ENCODE measurements at places on chromosomes 13 and 19.

- DNase-seq, result no peak
Observed at GRCh38 chr13:89269737-89270136, 1598.6 kb downstream of the SLITRK5 start.

DNA sequence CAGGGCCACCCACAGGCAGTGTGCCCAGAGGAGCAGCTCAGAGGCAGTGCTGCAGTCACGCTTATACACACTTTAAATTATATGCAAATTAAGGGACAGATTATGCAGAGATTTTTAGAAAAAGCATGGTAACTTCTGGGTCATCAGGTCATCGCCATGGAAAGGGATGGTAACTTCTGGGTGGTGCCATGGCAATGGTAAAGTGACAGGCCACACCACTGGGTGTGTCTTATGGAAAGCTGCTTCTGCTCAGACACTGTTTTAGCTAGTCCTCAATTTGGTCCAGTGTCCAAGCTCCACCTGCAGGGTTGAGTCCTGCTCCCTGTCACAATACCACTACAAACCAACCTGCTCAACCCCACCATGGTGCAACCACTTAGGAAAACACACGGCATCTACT lies 29.9 kb upstream of the LSM14A start:
- DNase-seq, result no peak

GRCh38 chr13:101785858-101786257 lies 333.4 kb downstream of the ITGBL1 start:
- DNase-seq, result no peak

DNA sequence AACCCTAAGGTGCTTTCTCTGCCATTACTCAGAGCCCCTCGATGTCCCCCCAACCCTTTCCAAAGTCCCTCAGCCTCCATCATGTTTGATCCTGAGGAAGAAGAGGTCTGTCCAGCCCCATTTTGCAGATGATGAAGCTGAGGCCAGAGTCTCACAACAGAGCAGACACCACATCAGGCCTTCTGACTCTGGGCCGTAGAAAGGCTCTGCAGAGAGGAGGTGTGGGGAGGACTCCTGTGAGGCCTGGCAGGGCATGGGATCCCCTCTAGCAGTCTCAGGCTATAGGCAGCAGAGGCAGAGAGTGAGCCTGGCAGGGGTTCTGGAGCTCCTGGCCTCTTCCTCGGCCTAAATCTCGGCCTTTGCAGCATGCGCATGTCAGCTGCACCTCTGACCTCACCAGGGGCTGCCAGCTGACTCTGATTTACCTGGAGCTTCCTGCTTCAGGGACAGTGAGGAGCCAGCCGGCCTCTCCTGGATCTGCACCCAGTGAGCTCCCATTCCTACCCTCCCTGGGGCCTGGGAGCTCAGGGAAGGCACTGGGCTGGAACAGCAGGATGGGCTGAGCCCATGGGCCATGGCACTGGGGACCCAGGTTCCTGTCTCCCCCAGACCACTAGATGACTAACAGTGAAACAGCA lies 41.7 kb upstream of the VSTM2B start:
- no peak for DNase-seq

DNA sequence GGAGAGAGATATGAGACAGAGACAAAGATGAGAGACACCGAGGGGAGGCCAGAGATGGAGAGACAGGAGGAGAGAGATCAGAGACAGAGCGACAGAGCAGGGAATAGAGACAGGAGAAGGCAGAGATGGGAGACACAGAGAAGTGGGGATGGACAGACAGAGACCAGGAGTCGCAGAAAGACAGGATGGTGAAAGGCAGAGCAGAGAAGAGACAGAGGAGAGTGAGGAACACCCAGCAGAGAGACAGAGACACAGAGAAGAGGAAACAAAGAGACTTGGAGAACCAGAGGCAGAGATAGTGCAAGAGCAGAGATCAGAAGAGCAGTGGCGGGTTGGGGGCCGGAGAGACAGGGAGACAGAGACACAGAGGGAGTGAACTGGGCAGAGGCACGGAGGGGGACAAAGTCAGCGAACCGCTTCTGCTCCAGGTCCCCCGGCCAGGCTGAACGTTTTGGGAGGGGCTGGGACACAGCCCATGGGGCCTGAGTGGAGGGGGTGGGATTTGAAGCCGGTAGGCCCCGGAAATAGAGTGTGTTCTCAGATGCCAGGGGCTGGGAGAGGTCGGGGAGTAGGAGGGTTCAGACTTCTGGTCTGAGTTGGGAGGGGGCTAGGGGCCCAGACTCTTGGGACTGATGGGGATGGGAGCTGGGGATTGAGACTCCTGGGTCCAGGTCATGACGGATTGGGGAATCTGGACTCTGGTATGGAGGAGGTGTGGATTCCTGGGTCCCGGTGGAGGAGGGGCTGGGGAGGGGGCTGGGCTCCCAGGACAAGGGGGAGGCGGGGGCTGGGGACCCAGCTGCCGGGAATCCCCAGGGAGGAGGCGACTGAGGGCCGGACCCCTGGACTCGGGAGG lies 654 bp downstream of the ZNF579 start:
- peak; percentile 47 for DNase-seq

DNA sequence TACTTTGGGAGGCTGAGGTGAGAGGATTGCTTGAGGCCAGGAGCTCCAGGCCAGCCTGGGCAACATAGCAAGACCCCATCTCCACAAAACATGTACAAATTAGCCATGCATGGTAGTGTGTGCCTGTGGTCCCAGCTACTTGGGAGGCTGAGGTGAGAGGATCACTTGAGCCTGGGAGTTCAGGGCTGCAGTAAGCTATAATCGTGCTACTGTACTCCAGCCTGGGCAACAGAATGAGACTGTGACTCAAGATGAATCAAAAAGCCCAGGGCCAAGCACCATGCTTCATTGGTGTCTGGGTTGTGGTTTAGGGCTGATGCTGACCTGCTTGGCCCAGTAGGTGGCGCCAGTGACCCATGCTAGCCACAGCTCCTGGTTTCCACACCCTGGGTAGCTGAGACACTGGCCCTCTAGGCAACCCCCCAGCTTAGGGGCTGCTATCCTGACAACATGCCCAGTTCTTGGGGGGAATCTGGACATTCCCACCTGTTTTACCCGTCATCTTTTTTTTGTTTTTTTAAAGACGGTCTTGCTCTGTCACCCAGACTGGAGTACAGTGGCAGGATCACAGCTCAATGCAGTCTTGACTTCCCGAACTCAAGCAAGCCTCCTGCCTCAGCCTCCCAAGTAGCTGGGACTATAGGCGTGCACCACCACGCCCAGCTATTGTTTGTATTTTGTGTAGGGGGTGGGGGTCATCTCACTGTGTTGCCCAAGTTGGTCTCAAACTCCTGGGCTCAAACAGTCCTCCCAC lies 5.5 kb downstream of the CCDC124 start:
- DNase-seq, result peak; percentile 88

- no peak for DNase-seq
Observed at GRCh38 chr13:42673677-42674076, 99.7 kb downstream of the TNFSF11 start.

DNA sequence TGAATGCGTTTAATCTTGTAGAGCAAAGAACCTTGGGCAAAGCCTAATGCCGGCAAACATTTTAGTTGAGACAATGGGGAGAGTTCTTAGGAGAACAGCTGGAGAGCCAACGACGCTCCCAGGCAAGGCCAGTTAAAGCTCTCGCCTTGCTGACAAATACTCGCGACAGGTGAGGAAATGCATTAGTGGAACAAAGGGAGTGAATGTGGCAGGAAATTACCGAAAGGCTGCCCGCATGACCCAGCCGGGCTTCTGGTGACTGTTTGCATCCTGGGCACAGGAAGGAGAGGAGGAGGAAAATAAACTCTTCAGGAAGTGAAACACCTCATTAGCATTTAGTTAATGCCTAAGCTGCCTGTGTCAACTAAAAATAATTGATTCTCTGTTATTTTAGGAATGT lies 74.6 kb downstream of the SHISA2 start:
- DNase-seq, result no peak

DNA sequence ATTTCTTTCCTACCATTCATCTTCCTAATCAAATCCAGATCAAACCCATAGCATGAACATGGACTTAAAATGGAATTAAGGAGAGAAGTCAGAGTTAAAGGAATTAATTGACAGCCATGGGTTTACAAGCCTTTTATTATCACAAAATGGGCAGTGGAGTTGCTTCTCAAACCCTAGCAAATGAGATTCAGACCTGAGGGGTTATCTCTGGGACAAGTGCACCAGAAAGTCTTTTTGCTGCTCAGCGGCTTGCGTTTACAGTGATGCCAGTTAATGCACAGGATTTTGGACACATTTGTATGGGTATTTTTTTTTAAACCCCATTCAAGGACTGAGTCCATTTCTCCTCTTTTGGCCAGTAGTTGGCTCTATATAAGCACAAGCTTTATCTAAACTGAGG lies 503.0 kb downstream of the EFNB2 start:
- DNase-seq, result no peak

- no peak for DNase-seq
Observed at GRCh38 chr13:106172176-106172905, 363.1 kb downstream of the EFNB2 start.

DNA sequence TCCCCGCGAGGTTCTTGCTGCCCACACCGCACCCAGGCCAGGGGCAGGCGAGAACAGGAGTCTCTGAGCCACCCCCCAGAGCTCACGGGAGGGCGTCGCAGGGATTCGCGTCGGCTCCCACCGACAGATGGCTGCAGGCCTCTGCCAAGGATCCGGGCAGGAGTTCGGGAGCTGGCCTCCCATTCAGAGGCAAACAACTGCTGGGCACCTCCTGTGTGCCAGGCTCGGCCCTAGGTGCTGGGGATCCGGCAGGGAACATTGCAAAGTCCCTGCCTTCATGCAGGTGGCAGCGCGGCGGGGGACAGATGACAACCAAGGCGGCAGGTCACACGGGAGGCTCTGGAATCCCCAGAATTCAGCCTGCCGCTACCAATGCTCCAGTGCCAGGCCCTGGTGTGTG lies 25.3 kb downstream of the LRRC4B start:
- no peak for DNase-seq

DNA sequence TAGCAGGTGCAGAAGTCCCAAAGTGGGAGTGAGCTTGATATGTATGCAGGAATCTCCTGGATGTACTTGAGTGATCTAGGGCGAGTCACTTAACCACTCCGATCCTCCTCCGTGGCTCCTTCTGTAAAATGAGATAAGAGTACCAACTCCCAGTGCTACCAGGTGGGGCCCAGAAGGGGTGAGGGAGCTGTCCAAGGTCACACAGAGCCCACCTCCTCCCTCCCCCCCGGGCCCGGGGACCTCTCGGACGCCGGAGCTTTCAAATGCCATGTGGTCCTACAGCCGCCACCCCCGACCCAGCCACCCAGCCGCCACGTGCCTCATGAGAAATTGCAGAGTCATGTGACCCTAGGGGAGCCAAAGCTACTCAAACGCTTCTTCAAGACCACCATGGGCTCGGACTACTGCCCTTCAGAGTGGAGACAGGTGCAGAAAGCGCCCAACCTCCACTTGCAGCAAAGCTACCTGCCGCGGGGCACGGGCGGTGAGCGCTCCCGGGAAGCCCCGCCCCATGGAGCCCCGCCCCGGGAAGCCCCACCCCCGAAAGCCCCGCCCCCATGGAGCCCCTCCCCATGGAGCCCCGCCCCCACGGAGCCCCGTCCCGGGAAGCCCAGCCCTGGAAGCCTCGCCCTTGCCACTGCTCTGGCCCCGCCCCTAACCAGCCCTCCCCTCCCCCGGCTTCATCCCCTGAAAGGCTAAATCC lies 10.1 kb upstream of the ZNF358 start:
- no peak for DNase-seq

- no peak for DNase-seq
Observed at GRCh38 chr19:54429176-54429495, 13.9 kb downstream of the TTYH1 start.

- DNase-seq, result no peak
Observed at GRCh38 chr13:94660695-94661326, 51.5 kb downstream of the SOX21 start.

DNA sequence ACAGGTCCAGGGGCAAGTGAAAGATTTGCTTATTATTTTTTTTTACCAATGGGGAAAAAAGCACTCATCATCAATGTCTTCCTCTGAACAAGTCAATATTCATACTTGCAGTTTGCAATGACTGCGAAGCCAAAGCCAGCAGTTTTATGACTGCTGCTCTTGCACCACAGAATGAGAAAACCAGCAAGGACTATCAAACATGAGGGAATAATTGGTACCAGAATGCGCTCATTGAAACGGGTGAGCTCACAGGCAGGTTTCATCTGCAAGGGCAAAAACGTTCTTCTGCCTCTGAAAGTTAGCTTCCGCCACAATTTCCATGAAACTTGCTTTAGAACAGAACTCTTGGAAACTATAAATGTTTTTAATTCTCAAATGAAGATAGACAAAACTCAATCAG lies 5.5 kb downstream of the DLEU7 start:
- DNase-seq, result no peak

DNA sequence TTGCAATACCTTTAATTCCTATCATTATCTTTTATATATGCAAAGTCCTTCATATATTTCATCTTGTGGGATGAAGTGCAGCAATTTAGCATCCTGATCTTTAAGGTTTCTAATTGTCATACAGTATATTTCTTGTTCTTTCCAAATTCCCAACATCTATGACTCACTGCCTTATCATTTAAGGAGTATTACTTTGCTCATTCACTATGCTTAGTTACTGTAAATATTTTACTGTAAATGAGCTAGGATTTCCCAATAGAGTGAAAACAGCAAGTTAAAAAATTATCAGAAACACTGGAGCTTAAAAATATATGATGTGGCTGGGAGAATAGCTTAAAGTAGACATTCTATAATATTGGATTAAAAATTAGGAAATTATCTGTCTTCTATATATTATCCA lies 69.9 kb downstream of the SLITRK6 start:
- DNase-seq, result no peak

DNA sequence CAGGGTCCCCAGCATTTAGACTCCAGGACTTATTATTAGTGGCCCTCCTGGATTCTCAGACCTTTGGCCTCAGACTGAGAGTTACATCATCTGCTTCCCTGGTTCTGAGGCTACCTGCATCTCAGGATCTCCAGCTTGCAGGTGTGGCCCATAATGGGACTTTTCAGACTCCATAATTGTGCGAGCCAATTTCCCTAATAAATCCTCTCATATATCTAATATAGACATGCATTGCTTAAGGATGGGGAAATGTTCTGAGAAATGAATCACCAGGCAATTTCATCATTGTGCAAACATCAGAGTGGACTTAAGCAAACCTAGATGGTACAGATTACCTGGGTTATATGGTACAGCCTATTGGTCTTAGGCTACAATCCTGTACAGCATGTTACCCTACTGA lies 116.5 kb upstream of the FBXL3 start:
- no peak for DNase-seq

DNA sequence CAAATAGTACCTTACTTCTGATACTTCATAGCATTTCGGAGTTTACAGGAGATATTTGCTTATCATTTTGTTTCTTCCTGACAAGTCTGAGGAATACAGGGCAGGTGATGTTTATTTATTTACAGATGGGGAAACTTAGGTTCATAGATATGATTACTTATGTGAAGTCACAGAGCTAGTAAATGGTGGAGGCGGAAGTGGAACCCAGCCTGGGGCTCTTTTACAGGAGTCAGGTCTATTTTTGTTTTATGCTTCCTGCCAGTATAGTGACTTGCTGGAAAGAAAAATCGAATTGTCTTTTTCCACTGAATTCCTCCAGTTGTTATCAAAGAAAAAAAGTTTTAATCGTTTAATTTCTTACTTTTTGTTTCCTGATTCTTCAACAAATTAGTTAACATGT lies 66.5 kb downstream of the DGKH start:
- DNase-seq, result no peak

GRCh38 chr13:26133851-26134250 lies 82.0 kb upstream of the SHISA2 start:
- no peak for DNase-seq

- peak; percentile 89 for DNase-seq
Observed at GRCh38 chr19:42295831-42296525, 6.0 kb upstream of the PRR19 start.

- DNase-seq, result no peak
Observed at GRCh38 chr13:46386392-46387063, 524 bp downstream of the RUBCNL start.

GRCh38 chr13:79281339-79281747 lies 124.7 kb downstream of the RBM26 start:
- no peak for DNase-seq
